ENCODE measurements at places on chromosomes 12 and 14.

DNA sequence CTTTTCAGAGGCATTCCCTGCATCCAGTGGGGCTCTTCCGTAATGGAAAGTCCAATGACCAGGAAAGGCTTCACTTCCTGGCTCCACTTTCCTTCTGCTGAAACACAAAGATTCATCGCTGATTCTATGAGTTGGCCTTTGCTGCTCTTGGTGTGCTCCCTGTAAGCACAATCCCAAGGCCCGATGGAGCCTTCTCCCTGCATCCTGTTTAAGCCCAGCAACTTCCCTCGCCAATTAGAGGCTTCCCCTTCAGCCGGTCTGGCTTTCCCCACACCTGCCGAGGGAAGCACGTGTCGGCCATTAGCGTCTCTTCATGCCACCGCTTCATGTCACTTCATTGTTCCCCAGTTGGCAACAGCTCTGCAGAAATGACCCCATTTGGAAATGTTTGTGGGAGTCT lies 693.9 kb downstream of the MED13L start:
- no peak for DNase-seq

DNA sequence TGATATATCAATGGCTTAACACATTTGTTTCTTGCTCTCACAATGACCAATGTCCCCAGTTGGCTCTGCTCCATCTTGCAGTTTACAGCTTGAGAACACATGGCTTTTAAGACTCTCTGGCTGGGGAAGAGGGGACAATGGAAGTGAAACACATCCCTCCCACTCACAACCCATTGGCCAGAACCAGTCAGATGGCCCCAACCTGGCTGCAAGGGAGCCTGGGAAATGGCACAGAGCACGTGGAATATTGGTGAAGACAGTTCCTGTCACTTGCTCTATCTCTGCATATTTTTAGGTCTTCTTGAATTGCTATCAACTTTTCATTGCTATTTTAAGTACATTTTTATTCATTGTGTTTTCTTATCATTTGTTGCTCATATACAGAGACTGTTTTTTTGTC lies 345.4 kb downstream of the MED13L start:
- DNase-seq, result no peak

- DNase-seq, result no peak
These were observed 561.3 kb downstream of the C12orf50 start for GRCh38 chr12:87467936-87468335.

DNA sequence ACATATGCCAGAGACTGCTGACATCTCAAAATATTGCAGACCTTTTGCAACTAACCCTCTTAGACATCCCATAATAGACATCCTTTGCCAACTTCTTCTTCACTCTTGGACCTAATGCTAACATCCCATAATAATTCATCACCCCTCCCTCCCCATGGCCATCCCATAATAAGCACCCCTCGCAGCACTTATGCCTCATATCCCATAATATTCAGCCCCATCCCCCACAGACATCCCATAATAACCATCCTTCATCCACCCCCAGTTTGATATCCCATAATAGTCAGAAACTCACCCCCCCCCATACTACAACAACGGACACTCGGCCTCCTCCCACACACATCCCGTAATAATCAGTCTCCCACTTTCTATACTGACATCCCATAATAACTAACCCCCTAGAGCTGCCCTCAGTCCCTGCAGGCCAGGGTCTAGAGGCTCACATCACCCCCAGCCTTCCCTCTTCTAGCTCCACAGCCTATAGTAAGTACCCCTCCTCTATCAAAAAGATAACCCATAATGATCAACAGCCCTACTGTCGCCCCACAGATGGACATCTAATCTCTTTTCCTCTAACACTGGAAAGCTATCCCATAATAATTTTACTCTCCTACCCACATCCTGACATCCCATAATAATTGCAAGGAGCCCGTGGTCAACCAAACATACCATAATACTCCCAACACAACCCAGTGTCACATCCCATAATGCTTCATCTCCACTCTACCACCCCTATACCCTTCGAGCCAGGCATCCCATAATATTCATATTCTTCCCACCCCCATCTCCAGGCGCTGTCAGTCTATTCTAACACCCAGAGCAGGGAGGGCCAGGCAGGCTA lies 792 bp upstream of the CHD4 start:
- peak; percentile 41 for DNase-seq

GRCh38 chr14:94882401-94882800 lies 112.5 kb upstream of the GSC start:
- no peak for DNase-seq

- peak; percentile 86 for DNase-seq
These were observed 1.3 kb downstream of the GPR137C start for GRCh38 chr14:52553671-52554575.

DNA sequence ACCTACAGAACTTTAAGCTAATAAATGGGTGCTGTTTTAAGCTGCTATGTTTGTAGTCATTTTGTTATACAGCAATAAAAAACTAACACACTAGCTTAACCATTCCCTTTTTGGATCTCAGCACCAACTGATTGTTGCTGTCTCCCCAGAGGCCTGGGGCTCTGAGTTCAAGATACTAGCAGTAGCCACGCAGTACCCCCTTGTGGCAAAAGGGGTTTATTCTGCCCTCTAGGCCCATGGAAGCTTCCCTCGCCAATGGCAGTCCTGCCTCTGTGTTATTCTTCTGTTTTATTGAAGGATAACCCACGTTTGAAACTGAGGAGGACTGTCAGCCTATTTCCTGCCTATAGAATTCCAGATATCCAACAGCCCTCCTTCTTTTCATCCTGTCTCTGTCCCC lies 455.3 kb upstream of the ATP2B1 start:
- DNase-seq, result no peak

- peak; percentile 8 for DNase-seq
These were observed 789.6 kb upstream of the NOVA1 start for GRCh38 chr14:27387463-27387862.

- DNase-seq, result no peak
These were observed 36.7 kb upstream of the C14orf132 start for GRCh38 chr14:96002498-96002884.

DNA sequence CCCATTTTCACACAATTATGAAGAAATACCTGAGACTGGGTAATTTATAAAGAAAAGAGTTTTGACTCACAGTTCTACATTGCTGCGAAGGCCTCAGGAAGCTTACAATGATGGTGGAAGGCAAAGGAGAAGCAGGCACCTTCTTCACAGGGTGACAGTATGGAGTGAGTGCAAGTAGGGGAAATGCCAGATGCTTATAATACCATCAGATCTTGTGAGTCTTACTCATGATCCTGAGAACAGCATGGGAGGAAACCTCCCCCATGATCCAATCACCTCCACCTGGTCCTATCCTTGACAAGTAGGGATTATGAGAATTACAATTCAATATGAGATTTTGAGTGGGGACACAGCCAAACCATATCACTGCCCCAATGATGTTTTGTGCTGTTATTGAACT lies 189.3 kb upstream of the CRY1 start:
- DNase-seq, result no peak

GRCh38 chr12:29889737-29890136 lies 106.0 kb upstream of the TMTC1 start:
- peak; percentile 27 for DNase-seq

DNA sequence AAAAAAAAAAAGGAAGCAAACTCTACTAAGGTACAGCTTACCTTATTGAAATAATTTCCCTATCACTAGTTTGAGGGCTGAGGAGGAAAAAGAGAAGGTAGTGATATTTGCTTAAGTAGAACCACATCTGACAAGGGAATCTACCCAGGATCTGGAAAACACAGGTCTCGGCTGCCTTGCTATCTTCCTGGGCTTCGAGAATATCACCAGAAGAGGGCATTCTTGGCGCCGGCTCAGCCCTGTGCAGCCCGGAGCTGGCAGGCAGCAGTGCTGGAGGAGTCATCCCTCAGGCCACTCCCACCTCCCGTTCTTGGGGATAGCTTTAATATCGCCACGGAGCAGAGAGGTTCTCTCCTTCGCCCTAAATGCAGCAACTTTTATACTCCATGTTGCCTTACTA lies 1181.2 kb downstream of the VRK1 start:
- DNase-seq, result peak; percentile 67

GRCh38 chr14:75204116-75204515 lies 27.7 kb upstream of the TMED10 start:
- DNase-seq, result peak; percentile 23

- DNase-seq, result peak; percentile 81
These were observed 480.4 kb downstream of the DIO2 start for GRCh38 chr14:79730953-79731352.

- DNase-seq, result no peak
These were observed 48.3 kb downstream of the LMNTD1 start for GRCh38 chr12:25504744-25505143.

GRCh38 chr12:112682586-112682985 lies 109.0 kb upstream of the RPH3A start:
- no peak for DNase-seq

- DNase-seq, result no peak
These were observed 7.6 kb downstream of the KRAS start for GRCh38 chr12:25242981-25243679.

GRCh38 chr14:93185349-93185720 lies 218 bp downstream of the LYSET start:
- peak; percentile 42 for DNase-seq

DNA sequence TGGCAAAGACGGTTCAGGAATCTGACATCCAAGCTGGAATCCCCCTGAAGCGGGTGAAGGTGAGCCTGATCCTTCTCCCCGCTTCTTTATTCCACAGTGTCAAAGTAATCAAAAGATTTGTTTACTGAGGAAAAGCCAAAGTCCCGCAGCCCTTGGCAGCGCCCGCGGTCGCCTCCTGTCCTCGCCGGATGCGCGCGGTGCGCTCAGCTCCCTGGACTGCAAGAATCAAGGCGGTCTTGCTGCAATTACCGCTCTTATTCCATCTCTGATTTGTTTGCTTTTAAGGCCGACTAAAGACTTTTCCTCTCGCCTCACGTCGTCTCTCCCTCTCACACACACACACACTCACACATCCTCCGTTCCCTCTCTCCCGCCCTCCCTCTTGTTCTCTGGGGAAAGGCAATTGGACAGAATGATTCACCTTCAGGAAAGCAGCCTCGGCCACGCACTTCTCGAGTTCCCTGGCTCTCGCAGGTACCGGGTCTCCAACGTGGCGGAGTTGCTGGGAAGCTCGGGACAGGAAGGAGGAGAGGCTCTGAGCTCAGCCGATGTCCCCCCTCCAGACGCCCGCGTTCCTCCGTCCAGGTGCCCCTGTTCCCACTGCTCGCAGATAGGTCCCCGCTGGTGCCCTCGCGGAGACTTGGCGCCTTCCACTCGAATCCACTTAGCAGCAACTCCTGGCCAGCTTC lies 68.6 kb upstream of the USP15 start:
- DNase-seq, result peak; percentile 35

DNA sequence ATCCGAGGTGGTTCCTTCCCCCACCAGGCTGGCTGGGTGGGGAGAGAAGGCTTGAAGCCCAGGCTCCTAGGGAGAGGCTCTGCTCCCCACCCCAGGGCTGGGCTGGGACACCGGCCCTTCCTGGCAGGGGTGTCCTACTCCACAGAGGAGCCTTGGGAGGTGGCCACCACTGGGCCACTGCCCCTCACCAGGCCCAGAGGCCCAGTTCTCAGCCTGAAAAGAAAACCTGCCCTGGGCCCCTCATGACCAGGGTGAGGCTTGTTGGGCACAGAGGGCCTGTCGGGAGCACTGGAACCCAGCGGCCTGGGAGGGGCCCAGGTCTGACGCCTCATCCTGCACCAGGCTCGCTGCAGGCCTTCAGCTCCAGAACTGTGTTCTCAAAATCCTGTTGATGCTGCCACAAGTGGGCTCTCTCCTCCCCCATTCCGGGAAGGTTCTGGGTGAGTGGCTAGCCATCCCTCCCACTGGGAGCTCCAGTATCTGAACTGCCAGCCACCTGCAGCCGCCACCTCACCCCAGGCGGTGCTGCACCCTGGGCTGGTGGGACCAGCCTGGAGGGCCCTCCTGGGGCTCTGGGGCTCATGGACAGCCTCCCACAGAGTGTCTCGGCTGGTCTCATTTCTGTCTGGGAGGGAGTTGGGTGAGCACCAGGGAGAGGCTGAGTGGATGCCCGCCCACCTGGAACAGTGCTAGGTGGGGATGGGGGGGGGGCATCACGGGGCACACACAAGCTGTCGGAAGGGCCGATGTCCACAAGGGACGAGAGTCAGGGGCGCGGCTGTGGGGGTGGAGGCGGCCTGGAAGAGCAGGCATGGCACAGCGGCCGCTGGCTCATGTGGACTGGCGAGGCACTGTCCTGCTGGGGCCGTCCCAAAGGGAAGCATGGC lies 11.8 kb downstream of the BAG5 start:
- no peak for DNase-seq

GRCh38 chr12:13536219-13536910 lies 339.8 kb downstream of the EMP1 start:
- no peak for DNase-seq

GRCh38 chr12:89383235-89384049 lies 31.1 kb upstream of the DUSP6 start:
- no peak for DNase-seq

DNA sequence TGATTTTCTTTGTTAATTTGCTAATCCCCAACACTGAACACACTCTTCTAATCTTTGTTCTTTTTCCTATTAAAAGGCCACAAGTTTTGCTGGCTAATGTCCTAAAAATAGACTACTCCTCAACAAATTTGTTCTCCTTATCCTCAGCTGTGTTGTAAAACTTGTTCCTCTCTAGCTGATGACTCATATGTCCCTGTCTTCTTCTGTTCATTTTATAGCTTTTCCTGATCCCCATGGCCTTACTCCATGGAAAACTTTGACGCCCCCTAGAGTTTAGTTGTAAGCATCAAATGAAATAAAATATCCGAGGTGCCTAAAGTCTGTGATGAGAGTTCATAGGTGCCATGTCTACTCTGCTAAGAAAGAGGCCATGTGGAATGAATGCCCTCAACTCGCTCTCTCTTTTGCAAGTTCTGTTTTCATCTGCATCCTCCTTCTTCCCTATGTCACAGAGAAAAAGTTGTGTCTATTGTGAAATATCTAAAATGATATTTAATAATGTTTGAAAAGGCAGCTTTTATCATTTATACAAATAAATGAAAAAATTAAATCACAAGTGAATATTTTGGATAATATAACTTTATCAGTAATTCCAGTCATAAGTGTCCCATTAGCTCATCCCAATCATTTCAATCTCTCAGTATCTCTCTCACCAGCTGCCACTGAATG lies 237.9 kb downstream of the IPO8 start:
- peak; percentile 72 for DNase-seq

DNA sequence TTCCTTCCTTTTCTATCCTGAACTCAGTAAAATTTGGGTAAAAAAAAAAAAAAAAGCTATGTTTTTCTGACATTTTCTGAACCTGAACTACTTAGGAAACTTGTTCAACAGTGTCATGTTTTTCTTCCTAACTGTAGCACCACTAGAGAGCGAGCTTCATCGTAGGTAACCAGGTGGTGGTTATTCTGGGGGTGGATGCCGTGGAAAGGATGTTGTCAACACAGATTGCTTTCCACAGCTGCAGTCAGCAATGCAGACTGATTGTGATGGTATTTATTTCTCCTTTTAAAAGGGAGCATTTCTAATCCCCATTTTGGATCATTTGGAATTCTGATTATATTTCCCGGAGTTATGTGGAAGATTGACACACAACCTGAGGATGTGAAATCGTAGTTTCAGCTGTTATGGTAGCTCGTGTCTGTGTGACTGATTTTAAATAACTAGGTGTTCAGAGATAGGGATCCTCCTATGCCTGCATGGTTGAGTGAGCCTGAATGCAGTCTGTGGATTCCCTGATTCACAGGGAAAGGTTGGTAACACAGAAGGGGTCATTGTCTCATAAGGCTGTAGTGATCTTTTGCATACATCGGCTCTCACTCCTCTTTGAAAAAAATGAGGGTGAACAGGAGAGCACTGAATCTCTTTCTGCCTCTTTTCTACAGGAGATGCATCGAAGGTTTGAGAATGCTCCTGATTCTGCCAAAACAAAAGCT lies 113.2 kb downstream of the ERC1 start:
- no peak for DNase-seq

- no peak for DNase-seq
These were observed 1.5 kb downstream of the SLC7A8 start for GRCh38 chr14:23181946-23182345.

GRCh38 chr12:120115692-120116440 lies 687 bp downstream of the RAB35 start:
- DNase-seq, result peak; percentile 20

Measured in astrocyte of the spinal cord (primary cell).